ENCODE measurements at places on chromosomes 1 and 21. TPM values are rescaled to one million over a fixed set of nuclear protein-coding genes. Genes with fewer than 3 reads are reported as not detected.

ECE1 gene
- total RNA-seq = 15.6 TPM

GRCh38 chr1:212401042-212401441, 13.6 kb downstream of the PACC1 start:
- DNase-seq = no peak

IVL gene
- not detected for total RNA-seq

GRCh38 chr1:231636157-231636556, 9.6 kb downstream of the DISC1 start:
- no peak for DNase-seq

DNA sequence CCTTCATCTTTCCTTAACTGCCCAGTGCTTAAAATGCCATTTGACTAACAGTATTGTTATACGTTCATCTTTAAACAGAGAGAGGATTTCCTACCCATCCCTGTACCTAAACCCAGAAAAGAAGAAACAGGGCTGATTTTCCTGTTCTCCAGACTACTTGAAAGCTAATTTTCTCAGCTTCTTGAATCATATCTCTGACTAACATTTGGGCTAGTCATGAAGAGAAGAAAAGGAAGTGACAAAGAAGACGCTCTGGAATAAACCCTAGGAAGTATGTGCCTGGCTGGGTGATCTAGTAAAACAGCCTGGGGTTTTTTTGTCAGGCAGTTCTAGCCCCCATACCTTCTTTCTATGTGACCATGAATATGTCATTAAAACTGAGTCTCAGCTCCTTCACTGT, 44.8 kb upstream of the SGIP1 start:
- no peak for DNase-seq

Measured in hematopoietic multipotent progenitor cell (in vitro differentiated cells).